ENCODE measurements at places on chromosomes 6 and 20. TPM values are rescaled to one million over a fixed set of nuclear protein-coding genes. Genes with fewer than 3 reads are reported as not detected.
A peak's percentile ranks its signal among the peaks of the same experiment; 100 is the strongest.

Gene ME1
- 2.2 TPM for total RNA-seq

Gene SIRPB1
- 0.22 TPM for total RNA-seq

GRCh38 chr6:71139249-71139648, 149.4 kb upstream of the OGFRL1 start:
- DNase-seq = no peak

DNA sequence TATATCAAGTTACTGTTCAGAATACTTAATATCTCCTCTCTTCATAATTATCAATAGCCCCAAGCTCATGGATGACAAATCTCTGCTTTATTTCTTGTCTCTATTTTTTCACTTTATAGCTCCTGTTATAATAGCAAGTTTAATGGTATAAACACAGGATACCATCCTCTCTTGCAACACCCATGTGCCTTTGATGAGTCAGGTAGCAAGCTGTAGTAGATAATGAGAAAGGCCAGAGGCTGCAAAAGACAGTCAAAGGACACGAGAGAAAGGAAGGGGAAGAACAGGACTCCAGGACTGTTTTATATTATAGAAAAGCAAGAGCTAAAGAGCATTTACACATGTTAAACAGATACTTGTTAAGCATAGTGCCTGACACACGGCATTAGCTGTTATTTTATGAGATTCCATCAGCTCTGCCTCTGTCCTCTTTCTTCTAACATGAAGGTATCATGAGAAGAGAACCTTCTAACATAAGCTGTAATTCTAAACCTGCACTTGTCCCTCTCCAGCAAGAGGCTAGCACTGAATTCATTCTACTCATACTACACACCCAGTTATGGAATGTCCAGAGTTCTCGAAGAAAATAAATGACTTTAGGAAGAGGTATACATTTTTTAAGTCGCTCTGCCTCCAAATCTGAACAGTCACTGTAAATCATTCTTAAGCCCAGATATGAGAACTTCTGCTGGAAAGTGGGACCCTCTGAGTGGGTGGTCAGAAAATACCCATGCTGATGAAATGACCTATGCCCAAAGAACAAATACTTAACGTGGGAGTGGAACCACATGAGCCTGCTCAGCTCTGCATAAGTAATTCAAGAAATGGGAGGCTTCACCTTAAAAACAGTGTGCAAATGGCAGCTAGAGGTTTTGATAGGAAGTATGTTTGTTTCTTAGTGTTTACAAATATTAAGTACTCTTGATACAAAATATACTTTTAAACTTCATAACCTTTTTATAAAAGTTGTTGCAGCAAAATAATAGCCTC, 45.0 kb downstream of the NT5E start:
- DNase-seq = no peak

Gene SLC17A2
- total RNA-seq = not detected

DNA sequence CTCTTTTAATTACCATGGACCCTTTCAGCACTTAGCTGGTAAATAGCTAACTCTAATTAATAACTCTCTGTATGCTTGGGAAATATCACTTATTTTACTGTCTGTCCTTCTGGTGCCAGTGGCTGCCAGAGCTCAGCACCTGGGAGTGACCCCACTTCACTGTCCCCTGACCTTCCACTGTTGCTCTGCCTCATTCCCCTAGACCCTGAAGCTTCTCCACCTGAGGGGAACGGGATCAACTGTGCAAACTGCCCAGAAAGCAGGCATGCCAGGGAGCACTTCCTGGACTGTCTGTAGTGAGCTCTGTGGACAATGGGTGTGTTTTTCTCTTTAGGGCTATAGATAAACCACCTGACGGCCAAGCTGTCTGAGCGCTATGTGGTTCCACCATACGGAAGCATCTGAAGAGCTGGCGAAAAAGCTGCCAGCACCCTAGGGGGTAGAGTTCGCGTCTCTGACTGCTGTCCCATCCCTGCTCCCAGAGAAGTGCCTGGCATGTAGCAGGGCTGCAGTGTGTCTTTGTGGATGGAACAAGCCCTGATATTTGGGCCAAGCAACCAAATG, 106.3 kb upstream of the FOXA2 start:
- no peak for DNase-seq

Gene GGT7
- 2.2 TPM for total RNA-seq

DNA sequence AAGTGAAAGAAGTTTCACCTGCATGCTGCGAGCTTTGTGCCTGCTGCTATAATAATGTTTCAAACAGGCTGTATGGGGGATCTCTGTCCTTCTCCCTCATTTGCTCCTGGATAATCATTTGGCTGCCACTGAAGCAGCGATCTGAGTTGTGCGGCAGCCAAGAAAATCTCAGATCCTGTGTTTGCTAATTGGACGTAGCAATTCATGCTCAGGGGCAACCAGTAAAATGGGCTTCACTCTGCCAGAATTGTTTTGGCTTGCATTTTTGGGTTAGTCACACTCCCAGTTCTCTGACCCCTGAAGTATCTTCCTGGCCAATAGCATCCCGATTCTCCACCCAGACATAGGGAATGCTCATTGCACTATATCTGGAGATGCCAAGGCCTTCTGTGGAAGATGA, 13.7 kb upstream of the STXBP5 start:
- no peak for DNase-seq

Gene TREML2
- not detected for total RNA-seq

Gene MYLK2
- 18.5 TPM for total RNA-seq

GRCh38 chr6:148935705-148936435, 189.0 kb downstream of the UST start:
- DNase-seq = no peak

DNA sequence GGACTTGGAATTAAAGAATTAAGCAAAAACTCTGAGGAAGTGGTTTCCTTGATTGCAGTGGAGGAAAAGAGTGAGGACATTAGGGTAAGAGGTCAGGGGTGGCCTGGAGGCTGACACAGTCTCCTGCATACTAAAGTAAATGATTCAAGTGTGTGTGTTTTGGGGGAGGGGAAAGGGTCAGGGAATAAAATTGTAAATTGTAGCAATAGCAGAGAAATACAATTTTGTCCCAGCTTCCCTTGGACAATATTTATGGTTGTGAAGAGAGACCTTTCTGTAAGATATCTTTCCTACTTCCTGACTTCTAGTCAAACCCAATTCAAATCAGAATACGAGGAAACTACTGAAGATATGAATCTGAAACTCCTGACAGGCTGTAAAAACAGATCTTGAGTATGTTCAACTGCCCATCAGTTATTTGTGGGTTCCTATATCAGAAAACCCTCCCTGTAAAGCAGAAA, 143.4 kb upstream of the HMGN3 start:
- peak; percentile 28 for DNase-seq

DNA sequence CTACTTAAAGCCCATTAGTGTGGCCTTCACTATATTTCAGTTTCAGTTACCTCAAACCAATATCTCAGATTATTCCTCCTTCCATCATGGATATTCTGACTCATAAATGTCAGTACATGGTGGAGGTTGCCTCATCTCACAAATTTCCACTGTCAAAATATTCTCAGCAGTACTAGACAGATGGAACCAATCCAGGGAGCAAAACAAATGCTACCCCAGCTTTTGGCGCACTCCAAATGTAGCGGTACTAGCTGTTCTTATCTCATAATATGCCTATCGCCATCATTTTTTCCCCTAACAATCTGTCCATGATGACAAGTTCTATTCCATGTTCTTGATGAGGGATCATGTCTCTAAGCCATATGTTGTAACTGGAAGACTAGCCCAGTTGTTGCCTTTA, 1026.1 kb downstream of the KIF16B start:
- no peak for DNase-seq

DNA sequence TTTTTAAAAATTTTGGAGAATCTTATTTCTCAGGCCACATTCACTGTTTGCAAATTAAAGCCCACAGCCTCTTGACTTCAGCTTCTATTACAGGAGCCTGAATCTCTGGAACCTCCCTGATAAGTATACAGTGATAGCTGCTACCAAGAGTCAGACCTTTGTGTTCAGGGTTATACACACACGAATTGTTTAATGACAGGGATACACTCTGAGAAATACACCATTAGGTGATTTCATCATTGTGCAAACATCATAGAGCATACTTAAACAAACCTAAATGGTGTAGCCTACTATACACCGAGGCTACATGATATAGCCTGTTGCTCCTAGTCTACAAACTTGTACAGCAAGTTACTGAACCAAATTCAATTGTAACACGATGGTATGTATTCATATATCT, 473.9 kb downstream of the PKHD1 start:
- DNase-seq = no peak

DNA sequence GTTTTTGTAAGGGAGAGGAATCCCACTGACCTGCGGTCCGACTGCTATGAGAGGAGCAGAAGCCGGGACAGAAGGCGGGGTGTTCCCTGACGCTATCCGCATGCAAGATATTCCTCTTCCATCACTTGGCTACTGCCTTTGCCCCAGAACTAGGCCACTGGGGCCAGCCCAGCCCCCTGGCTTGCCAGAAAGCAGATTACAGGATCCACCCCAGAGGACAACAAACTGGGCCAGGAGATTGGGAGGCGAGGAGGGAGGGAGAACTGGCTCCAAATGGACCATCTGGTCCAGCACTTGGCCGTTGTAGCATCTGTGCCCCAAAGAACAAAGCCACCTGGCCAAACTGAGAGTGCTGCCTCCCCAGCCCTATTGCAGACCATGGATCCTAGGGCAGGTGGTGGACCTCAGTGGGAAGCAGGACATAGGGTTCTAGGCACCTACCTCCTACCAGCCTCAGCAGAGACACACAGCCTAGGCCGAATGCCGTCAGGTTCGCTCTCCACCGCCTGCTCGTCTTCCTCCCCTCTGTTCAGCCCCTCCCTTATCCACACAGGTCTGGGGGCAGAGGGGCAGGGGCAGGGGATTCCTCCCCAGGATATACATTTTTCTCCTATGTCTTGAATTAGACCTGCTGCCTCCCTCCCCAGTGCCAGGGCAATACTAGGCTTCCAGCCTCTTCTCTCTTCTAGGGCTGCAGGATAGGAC, 4.0 kb downstream of the MDGA1 start:
- DNase-seq = no peak

Gene SYCP2L
- not detected for total RNA-seq

- no peak for DNase-seq
These were observed 83.4 kb downstream of the GFRAL start for GRCh38 chr6:55410674-55411073.

DNA sequence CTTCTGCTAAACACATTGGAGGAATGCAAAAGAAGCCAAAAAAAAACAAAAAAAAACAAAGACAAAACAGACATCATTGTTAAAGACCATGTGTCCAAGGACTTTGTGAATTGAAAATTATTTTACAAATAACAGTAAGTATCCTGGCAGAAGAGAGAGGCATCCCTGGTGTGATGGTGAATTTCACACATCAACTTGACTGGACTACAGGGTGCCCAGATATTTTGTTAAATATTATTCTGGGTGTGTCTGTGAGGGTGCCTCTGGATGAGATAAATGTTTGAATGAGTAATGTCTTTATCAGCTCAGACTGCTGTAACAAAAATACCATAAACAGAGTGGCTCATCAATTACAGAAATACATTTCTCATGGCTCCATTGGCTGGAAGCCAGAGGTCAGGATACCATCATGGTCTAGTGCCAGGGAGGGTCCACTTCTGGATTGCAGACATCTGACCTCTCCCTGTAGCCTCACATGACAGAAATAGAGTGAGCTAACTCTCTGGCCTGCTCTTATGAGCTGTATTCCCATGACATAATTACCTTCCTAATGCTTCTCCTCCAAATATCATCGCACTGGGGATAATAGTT, 12.2 kb upstream of the C6orf118 start:
- no peak for DNase-seq

- DNase-seq = peak; percentile 46
These were observed 134.7 kb upstream of the RNF24 start for GRCh38 chr20:4150070-4150441.

Gene TRERF1
- not detected for total RNA-seq

DNA sequence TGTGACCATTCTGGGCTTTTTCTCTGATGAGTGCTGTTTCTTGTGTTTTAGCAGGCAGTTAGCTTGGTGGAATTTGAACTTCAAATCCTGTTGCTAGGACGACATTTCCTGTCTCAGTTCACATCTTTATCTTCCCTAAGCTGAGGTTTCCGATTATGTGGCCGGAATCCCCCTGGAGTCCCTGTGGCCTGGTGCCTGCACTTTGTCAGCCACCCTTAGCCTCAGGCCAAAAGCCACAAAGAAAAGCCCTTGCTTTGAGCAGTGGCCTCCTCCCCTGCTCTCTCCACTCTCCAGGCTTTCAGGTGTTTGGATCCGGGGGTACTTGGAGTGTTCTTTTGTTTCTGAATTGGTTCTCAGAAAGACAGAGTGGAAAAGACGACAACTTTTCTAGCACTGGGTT, 59.9 kb upstream of the PMEPA1 start:
- DNase-seq = no peak

GRCh38 chr6:127972815-127973214, 72.0 kb upstream of the THEMIS start:
- no peak for DNase-seq

Gene COL10A1
- total RNA-seq = not detected

All from lung microvascular endothelial cell (primary cell).